ENCODE measurements at places on chromosomes 12 and 14. TPM values are rescaled to one million over a fixed set of nuclear protein-coding genes. Genes with fewer than 3 reads are reported as not detected.

RERGL gene
- total RNA-seq: 1.1 TPM

SRGAP1 gene
- total RNA-seq: 13.1 TPM

HNRNPC gene
- total RNA-seq: 692 TPM

STAC3 gene
- 4.8 TPM for total RNA-seq

LMNTD1 gene
- 1.5 TPM for total RNA-seq

C12orf50 gene
- total RNA-seq: 0.17 TPM

E2F7 gene
- 7.4 TPM for total RNA-seq

LRRC43 gene
- 2.9 TPM for total RNA-seq

DNA sequence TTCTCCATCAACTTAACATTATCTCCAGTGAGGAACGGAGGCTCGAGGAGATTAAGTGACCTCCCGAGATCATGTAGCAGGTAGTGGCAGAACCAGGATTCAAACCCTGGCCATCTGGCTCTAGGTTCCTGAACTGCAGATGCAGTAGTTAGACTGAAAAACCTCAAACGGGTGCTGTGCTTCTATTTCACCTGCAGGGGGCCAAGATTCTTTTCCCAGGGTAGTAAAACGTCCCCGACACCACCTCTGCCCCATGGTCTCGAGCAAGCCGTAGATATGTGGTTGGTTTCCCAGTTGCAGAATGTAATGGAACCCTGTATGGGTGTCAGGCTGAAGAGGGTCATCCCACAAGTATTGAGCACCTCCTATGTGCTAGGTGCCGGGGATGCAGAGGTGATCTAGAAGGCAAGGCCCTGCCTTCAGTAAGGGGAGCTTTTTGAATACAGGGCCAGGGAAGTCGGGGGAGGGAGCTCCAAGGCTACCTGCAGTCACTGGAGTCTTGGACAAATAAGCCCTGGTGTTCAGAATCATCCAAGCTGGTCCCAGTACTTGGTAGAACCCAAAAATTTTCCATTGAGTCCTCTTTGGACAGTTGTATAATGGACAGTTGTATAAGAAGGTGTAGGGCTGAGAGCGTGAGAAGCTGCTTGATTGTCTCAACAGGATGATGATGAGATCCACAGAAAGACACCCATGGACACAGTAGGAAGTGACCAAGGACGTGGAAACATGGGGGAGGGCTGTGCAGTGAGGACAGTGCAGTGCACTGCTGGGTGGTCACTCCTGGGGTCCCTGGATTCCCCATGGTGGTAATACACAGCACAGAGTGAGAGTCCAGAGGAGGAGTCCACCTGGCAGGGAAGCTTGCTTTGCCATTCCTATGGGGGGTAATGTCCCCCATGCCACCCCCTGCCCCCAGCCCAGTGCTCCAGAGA, 197.2 kb downstream of the CHST11 start:
- no peak for DNase-seq

DNA sequence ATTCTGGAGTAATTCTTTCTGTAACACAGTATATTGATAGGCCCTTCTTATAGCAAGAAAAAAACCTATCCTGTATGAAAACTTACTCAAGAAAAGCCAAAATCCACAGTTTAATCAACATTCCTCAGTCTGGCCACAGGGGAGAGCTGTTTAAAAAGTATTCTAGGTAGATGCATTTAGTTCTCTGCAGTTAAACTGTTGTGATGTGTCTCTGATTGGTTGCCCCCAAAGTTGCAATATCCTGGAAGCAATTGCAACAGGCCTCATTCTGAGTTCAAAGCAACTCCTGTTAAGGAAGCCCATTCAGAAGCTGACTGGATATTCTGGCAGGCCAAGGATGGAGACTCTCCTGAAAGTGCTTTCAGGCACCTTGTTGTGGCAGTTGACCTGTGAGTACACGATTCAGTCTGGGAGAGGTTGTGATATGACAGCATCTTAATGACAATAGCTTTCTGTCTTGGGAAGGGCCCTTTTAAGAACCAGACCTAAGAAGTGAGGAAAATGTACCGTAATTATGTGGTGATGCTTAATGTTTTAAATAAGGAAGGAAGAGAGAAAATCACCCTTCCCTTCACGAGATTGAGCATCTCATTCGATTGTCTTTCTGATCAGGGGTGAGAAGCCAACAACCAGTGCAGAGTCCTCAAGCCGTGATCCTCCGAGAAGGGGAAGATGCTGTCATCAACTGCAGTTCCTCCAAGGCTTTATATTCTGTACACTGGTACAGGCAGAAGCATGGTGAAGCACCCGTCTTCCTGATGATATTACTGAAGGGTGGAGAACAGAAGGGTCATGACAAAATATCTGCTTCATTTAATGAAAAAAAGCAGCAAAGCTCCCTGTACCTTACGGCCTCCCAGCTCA, 420.7 kb downstream of the DAD1 start:
- DNase-seq: no peak

- DNase-seq: no peak
Observed at GRCh38 chr12:3101309-3102024, 24.3 kb downstream of the TSPAN9 start.

- no peak for DNase-seq
Observed at GRCh38 chr14:98170575-98170974, 1101.4 kb downstream of the BCL11B start.

- no peak for DNase-seq
Observed at GRCh38 chr12:117063162-117063911, 35.9 kb downstream of the TESC start.

GRCh38 chr14:42407153-42407552, 800.5 kb downstream of the LRFN5 start:
- no peak for DNase-seq

GRCh38 chr14:69460093-69460701, 24.3 kb upstream of the PLEKHD1 start:
- no peak for DNase-seq

GRCh38 chr12:56389412-56389811, 26.8 kb upstream of the APOF start:
- DNase-seq: no peak

DNA sequence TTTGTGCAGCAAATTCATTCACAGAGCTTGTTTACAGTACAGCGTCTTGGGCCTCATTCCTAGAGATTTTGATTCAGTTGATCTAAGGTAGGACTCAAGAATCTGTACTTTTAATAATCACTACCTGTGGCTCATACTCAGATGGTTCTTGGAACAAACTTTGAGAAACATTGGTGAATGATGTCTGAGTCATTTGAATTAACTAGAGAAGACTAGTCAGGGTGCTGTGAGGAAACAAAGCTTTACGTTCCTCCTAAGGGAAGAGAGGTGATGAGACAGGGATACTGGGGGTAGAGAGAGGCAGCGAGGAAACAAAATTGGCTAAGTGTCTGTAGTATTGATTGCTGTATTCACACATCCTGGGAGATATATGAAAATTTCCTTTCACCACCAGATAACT, 109.4 kb downstream of the SLC15A5 start:
- DNase-seq: no peak

DNA sequence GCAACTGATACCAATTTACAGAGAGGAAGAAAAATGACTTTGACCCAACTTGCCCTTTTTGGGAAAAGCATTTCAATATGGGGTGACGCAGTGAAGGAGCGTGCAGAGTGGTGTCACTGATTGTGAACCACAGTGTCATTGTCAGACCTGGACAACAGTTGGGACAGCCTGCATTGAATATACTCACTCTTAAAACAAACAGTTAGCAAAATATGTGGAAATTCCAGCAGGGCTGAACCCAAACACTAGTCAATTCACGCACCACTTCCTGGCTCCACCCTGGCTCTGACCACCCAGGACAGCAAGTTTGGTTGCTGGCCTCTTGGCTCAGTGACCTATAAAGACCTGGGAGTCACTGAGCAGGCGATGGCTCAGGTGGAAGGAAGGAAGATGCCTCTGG, 61.3 kb downstream of the NOS1 start:
- no peak for DNase-seq

GRCh38 chr14:61527325-61528100, 167.8 kb upstream of the HIF1A start:
- no peak for DNase-seq

GRCh38 chr12:63802012-63802608, 22.4 kb downstream of the RXYLT1 start:
- DNase-seq: no peak

DNA sequence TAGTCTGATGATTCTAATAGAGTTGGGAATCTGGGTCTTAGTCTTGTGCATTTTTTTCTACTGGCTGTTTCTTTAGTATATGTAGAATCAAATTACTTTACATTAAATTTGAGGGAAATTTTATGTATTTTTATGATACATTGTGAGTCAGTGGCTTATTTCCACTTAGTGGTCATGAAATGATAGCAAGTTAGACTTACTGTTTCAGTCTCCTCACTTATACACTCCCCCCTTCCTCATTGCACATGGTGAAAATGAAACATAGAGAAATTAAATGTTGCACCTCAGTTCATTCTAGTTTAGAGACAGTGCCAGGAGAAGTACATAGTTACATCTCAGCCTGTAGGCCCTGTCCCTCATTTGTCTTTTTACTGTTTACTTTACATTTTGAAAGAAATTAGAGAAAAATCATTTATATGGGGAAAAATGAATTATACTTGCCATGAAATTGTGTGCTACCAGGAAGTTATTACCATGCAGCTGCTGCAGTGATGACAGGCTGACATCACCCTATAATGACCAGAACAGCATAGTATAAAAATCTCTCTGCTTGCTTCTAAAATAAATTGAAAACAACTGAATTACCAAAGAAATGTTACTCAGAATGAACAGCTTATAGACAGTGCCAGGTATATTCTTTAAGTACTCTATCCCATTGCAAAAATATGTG, 113.2 kb downstream of the TRMT5 start:
- DNase-seq: no peak

DNA sequence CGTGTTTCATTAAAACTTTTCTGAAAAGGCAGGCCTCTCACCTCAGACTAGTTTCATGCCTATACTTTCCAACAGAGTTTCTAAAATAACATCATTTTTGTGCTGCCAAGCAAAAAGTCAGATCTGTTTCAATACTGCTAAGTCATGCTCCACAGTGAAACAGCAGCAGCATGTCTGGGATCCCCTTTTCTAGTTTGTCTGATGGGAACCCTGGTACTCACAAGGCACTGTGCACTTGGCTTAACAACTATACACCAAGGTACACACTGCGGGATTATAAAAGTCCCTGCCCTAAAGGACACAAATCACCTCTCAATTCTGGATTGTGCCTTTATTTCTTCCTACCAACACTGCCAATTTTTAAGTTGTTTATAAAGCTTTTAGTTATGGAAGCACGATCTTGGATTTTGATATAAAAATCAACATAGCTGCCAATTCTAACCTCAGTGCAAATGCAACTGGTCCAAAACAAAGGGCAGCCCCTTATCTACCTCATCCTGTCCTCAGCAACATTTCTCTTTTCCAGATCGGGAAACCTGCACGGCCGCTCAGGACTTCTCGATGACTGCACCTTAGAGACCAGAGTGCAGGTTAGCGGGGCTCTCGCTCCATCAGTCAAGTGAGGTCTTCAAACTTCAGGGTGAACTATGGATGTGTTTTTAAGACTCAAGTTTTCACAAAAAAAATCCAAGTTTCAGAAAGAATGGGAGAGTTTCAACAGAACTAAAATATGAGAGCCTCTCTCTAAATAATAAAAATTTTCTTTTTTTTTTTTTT, 1.7 kb upstream of the EIF5 start:
- DNase-seq: no peak

- DNase-seq: no peak
Observed at GRCh38 chr12:1419849-1420371, 174.5 kb downstream of the FBXL14 start.

GRCh38 chr12:89346741-89347324, 5.5 kb downstream of the DUSP6 start:
- no peak for DNase-seq

- DNase-seq: no peak
Observed at GRCh38 chr12:58117667-58118066, 176.3 kb downstream of the ATP23 start.

- DNase-seq: no peak
Observed at GRCh38 chr12:109458086-109458485, 19.0 kb downstream of the KCTD10 start.

- no peak for DNase-seq
Observed at GRCh38 chr12:131831635-131832041, 3.4 kb downstream of the MMP17 start.

DNA sequence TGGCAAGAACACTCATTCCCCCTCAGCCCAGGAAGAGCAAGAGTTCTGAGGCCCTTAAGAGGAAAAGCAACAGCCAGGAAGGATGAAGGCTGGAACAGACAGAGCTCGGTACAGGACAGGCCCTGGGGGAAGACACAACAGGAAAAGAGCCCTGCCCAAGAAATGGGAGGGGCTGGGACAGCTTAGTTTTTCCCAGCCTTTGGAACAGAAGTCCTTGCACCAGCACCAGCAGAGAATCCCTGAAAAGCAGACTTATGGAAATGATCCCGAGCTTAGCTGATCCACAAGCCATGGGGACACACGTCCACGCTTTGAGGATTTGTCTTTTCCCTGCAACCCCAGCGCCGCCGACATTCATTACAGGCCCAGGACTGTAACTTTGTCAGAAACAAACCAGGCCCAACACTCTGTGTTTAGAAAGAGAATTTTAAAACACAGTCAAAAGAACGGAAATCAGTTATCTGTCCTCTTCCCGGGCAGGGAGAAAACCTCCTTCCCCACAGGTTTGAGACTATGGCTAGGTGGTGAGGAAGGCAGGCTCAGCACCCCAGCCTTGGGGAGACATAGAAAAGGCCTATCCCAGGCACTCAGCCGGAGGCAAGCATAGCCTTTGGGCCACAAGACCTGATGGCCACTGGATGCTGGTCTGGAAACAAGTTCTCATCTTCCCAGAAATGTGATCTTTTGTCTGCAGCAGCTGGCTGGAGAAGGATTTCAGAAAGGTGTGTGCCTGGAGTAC, 4.0 kb upstream of the AVIL start:
- DNase-seq: no peak
